ENCODE measurements at places on chromosomes 2 and 18. TPM values are rescaled to one million over a fixed set of nuclear protein-coding genes. Genes with fewer than 3 reads are reported as not detected.

- no peak for DNase-seq
These were observed 57.6 kb upstream of the KLHL29 start for GRCh38 chr2:23327416-23327815.

- no peak for DNase-seq
These were observed 199.8 kb downstream of the ZFP36L2 start for GRCh38 chr2:43026426-43027096.

GRCh38 chr18:76847916-76848315 is 25.6 kb downstream of the ZNF236 start:
- DNase-seq: no peak

CTAGE1 gene
- not detected for total RNA-seq
